ENCODE measurements at places on chromosomes 13 and 19.

DNA sequence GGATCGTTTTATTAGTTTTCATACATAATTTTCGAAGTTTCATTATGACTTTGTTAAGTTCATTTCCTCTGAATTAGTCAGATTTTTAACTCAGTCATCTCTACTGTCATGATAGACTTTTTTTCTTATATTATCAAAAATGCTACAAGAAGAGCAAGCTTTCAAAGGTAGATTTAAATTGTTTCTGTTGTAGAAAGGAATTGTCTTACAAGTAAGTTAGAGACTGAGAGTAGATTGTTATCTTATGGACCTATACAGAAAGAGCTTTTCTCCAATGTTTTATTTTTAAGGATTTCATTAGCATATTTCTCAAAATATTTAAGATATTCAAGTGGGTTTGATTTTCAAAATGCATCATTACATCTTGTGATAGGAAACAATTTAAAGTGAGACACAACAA is 2.7 kb downstream of the MAB21L1 start:
- no peak for DNase-seq

DNA sequence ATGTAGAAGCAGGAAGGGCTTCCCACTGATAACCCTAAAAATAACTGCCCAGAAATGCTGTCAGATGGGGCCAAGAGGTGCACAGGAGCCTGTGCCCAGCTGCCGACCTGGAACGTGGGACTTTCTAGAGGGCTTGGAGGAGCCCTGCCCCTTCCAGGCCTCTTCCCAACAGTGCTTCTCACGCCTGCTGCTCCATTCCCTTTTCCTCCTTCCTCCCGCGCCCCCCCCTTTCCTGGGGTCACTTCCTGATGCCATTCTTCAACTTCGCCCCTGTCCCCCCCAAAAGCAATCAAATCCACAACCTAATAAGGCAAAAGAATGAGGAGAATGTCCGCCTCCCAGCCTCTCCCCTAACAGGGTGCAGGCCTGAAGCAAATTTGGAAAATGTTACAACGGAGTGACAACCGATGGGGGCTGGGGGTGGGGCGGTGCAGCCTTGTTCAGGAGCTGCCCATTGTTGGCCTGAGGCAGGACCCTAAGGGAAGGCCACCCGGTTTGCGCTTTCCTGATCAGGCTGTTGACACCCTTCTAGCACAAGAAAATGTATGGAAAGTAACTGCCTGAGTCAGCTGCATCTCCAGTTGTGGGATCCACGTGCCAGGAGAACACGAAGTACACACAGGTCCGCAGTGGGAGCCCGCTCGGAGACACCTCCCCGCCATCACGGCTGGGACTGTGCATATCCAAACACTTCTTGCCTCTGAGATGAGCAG is 18.7 kb downstream of the ACTN4 start:
- no peak for DNase-seq

- no peak for DNase-seq
Observed at GRCh38 chr19:49746206-49746958, 16.7 kb downstream of the TSKS start.

- DNase-seq, result no peak
Observed at GRCh38 chr13:95434111-95434510, 118.4 kb upstream of the CLDN10 start.

GRCh38 chr19:44685877-44686276 is 13.1 kb upstream of the CEACAM16 start:
- DNase-seq, result no peak

- DNase-seq, result no peak
Observed at GRCh38 chr19:48807590-48808308, 3.1 kb downstream of the BCAT2 start.

DNA sequence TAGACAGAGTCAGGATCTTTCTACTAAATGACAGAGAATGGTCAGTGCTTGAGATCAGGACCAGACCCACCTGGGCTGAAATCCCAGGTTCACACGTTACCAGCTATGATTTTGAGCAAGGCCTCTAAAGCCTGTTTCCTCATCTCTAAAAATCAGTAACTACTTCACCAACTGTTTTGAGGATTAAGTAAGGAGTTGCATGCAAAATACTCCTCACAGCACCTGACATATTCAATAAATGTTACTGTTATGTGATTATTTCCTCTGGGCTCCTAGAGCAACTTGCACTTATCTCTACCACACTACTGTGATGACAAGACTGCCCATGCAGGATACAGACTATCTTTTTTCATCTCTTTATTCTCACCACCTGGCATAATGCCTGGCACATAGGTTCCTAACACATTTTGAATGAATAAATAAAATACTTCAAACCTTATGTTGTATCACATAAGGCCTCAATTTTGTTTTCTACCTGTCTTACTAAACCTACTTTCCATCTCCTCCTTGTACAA is 1.8 kb downstream of the KATNAL1 start:
- DNase-seq, result no peak

GRCh38 chr19:5124111-5124855 is 155.4 kb downstream of the KDM4B start:
- no peak for DNase-seq

DNA sequence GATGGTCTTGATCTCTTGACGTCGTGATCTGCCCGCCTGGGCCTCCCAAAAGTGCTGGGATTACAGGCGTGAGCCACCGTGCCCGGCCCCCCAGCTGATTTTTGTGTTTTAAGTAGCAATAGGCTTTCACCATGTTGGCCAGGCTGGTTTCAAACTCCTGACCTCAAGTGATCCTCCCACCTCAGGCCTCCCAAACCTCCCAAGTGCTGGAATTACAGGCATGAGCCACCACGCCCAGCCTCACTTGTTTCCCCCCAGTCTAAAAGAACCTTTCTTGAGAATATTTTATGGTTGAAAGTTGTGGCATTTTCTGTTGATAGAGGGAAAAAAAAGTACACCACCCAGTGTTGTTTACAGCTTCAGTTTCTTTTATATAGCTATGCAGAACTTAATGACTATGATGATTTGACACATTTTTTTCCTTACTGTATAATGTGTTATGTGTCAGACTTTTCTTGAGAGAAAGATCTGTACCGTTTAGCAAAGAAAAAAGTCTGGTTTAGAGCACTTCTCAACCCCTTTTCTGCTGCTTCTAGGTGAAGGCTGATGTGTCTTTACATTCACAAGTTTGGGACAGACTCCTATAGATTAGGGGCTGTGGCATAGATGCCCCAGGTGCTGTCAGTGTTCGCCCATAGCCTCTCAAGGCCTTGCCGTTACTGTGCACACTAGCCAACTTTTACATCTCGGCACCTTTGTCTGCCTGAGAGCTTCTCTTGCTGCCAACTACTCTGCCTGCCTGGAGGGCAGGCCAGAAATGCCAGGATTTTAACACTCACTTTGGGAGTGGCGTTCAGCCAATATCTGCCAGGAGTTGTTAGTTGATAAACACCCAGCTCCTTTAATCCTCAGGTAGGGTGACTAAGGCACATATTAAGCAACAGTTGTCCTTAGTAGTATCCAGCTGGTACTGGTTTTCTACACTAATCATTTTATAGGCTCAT is 33.0 kb downstream of the KCTD4 start:
- DNase-seq, result no peak

DNA sequence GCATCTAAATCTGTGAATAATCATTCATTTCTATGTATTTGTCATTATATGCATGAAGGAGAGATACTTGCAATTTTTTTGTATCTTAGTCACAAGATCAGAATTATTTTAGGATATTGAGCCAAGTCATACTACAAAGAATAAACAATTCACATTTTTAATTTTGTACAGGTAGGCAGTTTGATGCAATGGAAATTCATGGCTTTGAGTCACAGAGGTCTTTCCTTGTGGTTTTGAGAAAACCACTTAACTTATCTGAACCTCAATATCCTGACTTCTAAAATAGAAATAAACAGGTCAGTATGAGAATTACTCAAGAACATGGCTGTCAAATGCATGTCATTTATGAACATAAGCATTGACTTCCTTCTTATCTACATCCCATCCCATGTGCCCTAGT is 221.4 kb upstream of the SLC10A2 start:
- no peak for DNase-seq

DNA sequence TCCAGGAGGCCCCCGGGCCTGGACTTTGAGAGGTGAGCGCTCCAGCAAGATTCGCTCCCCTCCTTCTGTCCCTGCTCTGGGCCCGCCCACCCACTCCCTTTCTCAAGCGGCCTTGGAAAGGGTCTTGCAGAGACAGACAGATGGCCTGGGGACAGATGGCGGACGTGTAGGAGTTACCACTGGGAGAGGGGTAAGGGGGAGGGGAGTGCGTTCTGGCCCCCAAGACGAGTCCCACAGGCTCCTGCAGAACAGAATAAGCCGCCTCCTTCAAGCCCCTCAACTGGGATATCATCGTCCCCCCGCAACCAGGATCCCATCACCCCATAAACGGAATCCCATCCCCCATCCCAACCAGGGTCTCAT is 3.6 kb upstream of the TNFAIP8L1 start:
- no peak for DNase-seq

GRCh38 chr19:29378126-29378525 is 147.7 kb upstream of the VSTM2B start:
- no peak for DNase-seq

DNA sequence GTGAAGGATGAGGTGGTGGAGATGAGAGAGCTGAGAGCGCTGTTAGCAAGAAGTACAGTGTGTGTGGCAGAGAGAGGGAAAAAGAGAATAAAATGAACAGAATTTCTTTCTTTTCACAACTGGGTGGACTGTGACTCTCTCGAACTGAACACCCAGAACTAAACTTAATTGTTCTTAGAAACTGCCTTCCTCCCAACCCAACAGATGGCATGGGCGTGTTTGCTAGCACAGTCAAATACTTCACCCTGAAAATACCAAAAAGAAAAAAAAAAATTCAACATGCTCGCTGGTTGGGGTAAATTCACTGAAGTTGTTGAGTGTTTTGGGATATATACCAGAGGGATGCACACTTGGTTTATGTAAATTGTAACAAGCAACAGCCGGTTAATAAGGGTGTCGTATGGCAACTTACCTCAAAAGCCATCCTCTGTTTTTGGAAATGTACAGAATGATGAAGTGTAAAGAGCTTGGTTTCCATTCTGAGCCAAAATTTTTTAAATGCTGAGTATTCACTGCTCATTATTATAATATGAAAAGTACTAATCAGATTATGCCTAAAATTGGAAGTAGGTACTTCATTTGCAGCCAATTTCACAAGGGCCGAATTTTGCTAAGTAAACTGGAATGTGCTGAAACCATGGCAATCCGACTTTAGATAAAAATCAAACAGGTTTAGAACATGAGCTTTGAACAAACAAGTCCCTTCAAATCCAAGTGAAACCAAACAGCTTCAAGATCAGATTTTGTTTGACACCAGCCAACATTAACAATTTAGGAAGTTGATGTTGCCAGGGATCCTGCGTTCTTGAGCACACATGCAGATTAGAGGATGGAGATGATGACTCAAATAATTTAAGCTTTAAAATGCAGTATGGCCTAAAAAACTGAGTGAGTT is 115.8 kb downstream of the ZIC5 start:
- no peak for DNase-seq

DNA sequence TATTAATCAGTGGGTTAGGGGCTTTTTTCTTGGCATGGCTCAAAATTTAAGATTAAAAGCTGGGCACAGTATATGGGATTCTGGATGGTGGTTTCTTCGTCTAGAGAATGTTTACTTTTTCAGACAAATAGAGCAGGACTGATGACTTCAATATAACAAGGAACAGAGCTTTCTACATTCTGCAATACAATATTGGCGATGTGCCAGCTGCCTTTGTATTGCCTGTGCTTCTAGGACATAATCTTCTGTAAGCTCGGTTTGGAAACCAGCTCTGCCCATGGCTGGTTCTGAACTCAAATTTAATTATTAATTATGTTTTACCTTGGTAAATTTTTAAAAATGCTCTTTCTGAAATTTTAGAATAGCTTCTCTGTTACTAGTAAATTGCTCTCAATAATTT is 139.1 kb upstream of the TRPC4 start:
- no peak for DNase-seq

DNA sequence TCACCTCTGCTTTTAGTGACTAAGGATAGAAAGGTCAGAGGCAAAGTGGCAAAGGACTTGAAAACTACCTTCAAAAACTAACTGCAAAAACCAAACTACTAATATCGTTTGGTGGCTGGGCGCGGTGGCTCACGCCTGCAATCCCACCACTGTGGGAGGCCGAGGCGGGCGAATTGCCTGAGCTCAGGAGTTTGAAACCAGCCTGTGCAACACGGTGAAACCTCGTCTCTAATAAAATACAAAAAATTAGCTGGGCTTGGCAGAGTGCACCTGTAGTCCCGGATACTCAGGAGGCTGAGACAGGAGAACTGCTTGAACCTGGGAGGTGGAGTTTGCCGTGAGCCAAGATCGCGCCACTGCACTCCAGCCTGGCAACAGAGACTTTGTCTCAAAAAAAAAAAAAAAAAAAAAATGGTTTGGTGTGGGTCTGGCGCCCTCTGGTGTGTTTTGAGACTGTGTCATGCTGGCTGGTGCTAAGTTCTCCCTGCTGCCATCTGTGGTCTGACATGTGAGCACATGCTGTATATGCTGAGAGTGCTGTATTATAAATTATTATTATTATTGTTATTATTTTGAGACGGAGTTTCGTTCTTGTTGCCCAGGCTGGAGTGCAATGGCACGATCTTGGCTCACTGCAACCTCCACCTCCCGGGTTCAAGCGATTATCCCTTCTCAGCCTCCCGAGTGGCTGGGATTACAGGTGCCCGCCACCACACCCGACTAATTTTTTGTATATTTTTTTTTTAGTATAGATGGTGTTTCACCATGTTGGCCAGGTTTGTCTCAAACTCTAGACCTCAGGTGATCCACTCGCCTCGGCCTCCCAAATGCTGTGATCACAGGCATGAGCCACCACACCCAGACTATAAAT is 36.0 kb upstream of the RNF17 start:
- peak; percentile 70 for DNase-seq

DNA sequence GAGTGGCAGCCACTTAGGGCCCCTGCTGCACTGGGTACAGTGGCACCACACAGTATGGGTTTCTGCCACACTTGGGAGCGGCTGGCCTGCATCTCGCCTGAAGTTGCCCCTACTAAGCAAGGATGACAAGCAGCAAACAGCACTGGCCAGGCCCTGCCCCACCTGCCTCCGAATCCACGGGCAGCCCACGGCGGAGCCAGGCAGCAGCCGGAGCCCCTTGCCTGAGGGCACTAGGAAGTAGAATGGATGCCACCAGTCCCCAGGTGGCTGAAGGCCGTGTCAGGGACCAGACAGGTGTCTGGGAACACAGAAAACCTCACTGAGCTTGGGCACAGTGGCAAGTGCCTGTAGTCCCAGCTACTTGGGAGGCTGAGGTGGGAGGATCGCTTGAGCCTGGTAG is 19.4 kb downstream of the MLLT1 start:
- DNase-seq, result no peak

GRCh38 chr19:1590641-1591397 is 1.8 kb downstream of the MBD3 start:
- DNase-seq, result no peak
